ENCODE measurements at places on chromosomes 11 and 22.

DNA sequence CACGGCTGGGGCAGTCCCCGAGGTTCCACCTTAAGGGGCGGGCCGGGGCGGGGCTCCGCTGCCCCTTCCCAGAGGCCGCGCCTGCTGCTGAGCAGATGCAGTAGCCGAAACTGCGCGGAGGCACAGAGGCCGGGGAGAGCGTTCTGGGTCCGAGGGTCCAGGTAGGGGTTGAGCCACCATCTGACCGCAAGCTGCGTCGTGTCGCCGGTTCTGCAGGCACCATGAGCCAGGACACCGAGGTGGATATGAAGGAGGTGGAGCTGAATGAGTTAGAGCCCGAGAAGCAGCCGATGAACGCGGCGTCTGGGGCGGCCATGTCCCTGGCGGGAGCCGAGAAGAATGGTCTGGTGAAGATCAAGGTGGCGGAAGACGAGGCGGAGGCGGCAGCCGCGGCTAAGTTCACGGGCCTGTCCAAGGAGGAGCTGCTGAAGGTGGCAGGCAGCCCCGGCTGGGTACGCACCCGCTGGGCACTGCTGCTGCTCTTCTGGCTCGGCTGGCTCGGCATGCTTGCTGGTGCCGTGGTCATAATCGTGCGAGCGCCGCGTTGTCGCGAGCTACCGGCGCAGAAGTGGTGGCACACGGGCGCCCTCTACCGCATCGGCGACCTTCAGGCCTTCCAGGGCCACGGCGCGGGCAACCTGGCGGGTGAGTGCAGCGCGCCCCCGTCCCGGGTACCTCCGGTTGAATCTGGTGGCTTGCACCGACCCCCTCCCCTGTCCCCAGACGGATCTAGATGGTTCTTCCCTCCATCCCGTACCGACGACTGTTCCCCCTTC is at the start of gene SLC3A2:
Gene SLC3A2, plus strand, starts transcription at position 94 of the 776 bp plus-strand sequence. Its CDS starts 128 bp downstream, at position 222.
- peak; percentile 83 for DNase-seq

- no peak for DNase-seq
Observed at GRCh38 chr11:129969920-129970319, 32.7 kb downstream of the PRDM10 start.

GRCh38 chr11:41246399-41246745 is 213.1 kb downstream of the LRRC4C start:
- DNase-seq = no peak

DNA sequence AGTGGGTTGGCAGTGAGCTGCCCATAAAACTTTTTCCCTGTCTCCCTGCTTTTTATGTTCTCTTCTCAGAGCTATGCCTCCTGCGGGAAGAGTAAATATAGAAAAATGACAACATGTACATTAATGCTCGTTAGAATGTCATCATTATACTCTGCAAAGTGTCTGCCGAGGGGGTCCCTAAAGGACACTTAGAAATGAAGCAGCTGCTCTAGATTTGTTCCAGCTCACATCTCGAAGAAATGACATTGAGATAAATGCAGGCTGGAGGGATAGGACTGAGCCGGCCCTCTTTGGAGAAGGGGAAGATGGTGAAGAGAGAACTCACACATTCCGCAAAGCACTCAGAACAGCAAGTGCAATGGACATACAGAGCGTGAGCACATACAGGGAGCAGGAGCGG is 240.0 kb downstream of the NXPE2 start:
- DNase-seq = no peak

- DNase-seq = no peak
Observed at GRCh38 chr22:29004647-29005371, 56.8 kb downstream of the C22orf31 start.

GRCh38 chr11:40302669-40303068 is 1156.8 kb downstream of the LRRC4C start:
- no peak for DNase-seq

DNA sequence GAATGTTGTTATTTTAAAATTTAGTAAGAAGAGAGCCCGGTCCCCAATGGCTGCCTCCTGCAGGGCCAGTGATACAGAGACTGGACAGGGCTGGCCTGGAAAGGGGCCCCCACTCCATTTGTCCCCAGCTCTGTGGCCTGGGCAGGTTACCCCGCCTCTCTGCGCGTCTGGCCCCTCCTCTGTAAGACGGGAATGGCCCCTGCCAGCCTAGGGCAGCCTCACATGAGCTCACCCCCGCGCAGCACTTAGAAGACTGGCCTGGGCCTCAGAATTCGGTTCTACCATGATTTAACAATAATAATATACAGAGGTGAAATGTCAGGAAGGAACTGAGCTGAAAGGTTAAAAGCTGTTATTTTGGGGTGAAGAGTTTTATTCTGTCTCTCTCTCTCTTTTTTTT is 1.3 kb downstream of the APOBEC3G start:
- no peak for DNase-seq

- DNase-seq = no peak
Observed at GRCh38 chr11:89184021-89184420, 6.3 kb downstream of the TYR start.

GRCh38 chr11:106523921-106524320 is 446.5 kb downstream of the AASDHPPT start:
- no peak for DNase-seq

- peak; percentile 87 for DNase-seq
Observed at GRCh38 chr22:46734830-46735453, 3.1 kb downstream of the CERK start.

- no peak for DNase-seq
Observed at GRCh38 chr22:30326255-30326705, 461 bp downstream of the TBC1D10A start.

- no peak for DNase-seq
Observed at GRCh38 chr11:70713988-70714665, 315.8 kb downstream of the CTTN start.

DNA sequence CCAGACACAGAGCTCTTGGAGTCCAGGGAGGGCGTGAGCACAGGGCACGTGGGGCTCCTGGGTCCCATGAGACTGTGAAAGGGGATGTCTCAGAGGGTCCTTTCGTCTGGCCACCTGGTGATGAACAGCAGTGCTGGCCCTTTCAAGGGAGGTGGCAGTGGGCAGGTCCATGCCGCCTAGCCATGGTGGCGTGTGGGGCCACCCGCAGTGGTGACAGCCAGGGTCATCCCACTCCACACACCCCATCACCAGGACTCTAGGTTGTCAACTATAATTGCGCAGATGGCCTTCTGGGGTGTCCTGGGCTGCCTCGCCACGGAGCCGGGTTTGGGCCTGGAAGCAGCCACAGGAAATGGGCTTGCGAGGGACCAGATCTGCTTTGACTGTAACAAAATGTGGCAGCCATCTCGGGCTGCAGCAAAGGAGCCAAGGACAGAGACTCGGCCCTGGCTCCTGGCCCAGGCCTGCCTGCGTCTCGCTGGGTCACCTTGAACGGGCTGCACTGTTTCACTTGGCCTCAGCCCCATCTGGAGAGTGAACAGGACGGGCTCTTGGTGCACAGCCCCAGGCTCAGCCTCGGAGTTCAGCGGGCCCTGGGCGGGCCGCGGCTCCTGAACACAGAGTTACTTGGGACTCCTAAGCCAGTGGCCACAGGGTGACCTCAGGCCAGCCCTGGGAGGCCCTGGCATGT is 1350.5 kb downstream of the BRD1 start:
- no peak for DNase-seq
